ENCODE measurements at places on chromosomes 7 and 10.

DNA sequence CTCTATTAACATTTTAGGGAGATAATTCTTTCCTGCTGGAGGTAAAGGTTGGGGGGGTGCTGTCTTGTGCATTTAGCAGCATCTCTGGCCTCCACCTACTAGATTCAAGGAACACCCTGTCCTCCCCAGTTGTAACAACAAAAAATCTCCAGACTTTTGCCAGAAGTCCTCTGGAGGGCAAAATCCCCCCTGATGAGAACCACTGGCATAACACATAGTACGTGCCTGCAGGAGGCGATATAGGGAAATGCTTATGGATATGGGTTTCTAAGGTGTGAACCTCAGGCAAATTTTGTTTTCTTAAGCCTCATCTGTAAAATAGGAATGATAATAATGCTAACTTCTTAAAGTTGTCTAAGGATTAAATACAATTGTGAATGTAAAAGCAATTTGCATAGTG is 2.9 kb upstream of the OSBPL3 start:
- DNase-seq, result no peak

GRCh38 chr10:64619102-64619501 is 1097.9 kb downstream of the REEP3 start:
- DNase-seq, result no peak

DNA sequence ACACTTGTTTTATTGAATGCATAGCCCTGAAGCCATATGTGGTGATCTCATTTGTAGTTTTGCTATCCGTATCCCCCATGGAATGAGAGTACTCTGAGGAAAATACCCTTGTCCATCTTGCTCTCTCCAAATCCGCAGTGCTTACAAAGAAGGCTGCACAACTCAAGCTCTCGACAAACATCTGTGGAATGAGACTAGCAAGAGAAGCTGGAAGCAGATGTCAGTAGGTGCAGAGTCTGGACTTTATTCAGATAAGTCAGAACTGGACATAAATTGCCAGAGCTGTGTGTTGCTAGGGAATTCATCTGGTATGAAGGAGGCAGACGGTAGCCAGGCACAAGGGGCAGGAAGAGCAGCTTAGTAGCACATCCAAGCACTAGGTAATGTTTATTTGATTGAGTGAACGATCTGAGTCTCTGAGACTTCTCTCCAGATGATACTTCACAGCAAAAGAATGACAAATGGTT is 1046.2 kb downstream of the XPNPEP1 start:
- DNase-seq, result no peak

DNA sequence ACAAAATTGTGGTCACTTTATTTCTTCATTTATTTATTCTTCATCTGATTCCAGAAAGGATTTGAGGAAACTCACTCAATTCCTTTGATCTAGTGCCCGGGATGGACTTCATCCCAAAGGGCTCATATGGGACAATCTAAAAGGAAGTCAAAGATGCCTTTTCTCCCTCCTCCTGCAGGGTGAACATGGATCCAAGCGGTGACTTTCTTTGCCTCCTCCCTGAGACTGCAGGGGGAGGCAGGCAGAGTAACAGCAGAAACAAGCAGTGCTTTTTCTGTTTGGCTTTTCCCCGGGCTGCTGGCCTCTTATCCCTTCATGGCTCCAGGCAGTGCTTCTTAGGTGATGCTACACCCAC is 10.0 kb upstream of the DNMBP start:
- DNase-seq, result no peak

DNA sequence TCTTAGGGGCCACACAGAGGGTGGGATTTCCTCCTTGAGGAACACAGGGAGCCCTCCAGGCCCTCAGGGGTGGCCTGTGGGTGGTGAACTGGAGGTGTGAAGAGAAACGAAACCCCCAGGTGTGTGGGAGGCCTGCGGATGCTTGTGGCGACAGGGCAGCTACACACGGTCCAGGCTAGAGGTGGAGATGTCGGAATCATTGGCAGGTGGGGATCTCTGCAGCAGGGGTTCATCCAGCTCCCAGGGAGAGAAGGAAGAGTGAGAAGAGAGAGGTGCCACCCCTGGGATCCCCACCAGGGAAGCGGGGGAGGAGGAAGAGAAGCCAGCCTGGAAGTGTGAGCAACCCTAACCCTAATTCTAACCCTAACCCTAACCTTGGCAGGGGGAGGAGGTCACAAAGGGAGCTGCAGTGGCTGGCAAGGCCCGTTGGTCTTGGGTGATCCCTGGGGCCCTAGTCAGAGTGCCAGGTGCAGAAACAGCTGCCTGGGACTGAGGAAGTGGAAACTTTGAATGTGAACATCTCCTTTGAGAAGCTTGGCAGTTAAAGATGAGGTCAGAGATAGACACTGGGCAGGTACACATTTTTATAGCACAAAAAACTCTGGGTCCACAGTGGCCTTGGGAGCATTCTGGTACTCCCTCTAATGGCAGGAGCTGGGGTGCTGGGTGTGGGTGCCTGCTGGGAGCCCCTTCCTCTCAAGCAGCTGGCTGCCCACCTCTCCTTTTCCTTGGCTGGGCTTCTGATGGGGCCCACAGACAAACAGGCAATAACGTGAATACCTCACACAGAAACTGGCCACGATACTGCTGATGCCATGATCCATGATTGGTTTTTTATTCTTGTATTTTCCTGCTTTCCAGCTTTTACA is 6.8 kb upstream of the AEBP1 start:
- no peak for DNase-seq

DNA sequence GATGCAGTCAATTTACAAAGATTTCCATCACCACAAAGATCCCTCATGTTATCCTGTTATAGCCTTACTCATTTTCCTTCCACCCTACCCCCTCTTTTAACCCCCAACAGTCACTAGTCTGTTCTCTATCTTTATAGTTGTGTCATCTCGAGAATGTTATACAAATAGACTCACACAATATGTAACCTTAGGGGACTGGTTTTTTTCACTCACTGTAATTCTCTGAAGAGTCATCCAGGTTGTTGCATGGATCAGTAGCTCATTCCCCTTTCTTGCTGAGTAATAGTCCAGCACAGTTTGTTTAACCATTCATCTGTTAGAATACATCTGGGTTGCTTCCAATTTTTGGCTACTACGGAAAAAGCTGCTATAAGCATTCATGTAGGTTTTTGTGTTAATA is 121.1 kb upstream of the PDE1C start:
- no peak for DNase-seq

DNA sequence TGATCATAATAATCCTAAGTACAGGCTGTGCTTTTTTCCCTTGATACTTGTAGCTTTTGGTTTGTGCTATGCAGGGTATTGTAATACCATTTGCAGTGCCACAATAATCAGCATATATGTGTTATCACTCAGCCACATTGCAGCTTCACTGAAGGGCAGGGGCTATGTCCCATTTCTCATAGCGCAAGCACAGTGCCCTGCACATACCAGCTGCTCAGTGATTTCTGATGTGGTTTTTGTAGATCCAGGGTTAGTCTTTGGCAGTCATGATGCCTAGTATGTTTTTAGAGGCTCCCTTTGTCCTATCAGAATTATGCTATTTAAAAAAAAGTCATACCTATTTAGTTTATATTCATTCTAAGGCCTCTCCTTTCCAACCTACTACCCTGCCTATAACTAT is 25.8 kb downstream of the MET start:
- DNase-seq, result no peak

- DNase-seq, result no peak
Measured at GRCh38 chr7:129343099-129343700, 91.0 kb upstream of the STRIP2 start.

All from effector CD8-positive, alpha-beta T cell (primary cell).